ENCODE measurements at places on chromosomes 3 and 15.

DNA sequence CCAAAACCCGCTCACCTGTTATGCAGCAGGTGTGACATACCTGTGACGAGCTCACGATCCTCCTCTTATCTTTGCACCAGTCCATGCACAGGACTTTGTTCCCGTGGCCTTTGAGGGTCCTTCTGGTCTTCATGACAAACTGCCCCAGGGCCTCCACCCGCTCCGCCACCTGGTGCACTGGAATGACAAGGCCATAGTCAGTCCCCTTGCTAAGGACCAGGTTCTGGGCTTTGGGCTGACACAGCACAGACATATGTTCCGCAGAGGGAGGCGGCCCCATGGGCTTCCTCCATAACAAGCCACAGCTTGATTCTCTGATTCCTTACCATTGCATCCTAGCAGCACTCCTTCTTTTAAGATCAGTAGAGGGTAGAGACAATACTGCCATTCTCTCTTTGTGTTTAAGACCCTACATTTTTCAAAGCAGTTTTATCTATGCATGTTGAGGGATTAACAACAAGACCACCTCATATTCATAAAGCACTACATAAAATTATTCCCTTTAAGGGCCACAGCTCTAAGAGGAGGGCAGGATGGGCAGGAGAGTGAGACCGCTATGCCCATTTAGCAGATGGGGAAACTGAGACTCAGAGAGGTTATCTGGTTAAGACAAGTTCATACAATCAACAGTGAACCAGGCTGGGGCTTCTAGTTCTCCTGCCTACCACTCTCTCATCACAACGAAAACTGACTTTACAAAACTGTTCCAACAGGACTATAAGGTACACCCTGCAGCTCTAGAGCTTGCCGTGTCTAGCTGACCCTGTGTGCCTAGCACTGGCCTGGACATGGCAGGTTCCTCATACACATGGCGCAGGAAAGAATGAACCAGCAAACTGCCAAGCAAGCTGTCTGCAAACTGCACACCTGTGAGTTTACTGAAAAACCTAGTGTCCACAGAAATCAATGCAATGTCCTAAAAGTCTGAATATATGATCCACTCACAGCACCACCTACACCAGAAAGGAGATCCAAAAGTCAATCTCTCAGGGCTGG is 37.0 kb downstream of the GNB5 start:
- no peak for DNase-seq

DNA sequence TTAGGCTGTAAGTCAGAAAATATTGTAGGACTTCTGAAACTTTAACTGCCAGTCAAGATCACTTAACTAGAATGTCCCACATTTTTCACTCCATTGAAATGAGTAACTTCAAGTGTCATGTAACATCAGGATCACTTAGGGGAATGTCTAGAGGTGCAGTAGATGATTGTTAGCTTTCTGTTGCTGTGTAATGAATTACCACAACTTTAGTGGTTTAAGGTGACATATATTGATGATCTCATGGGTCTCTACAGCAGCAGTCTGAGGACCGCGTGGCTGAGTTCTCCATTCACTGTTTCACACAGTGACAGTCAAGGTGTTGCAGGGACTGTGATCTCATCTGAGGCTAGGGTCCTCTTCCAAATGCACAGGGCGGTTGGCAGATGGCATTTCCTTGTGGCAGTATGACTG is 82.7 kb downstream of the SLC25A26 start:
- DNase-seq: peak; percentile 76

GRCh38 chr15:100714749-100715342 is 112.5 kb downstream of the ASB7 start:
- no peak for DNase-seq

DNA sequence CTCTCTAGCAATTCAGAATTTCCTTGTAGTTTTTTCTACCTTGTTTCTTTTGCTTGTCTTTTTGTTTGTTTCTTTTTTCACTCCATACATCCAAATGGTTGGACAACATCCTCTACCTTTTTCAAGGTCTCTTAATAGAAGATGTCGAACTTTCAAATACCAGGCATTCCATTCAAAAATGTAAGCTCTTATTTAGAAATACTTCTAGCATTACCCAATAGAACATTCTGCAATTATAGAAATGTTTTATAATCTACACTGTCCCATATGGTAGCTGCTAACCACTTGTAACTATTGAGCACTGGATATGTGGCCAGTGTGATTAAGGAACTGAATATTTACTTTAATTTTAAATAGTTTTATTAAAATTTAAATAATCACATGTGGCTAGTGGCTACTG is 196.2 kb upstream of the MRPL3 start:
- DNase-seq: no peak

- no peak for DNase-seq
These were observed 148.1 kb downstream of the WDR72 start for GRCh38 chr15:53611145-53611920.

- no peak for DNase-seq
These were observed 340.6 kb downstream of the PTPRG start for GRCh38 chr3:61901986-61902385.

DNA sequence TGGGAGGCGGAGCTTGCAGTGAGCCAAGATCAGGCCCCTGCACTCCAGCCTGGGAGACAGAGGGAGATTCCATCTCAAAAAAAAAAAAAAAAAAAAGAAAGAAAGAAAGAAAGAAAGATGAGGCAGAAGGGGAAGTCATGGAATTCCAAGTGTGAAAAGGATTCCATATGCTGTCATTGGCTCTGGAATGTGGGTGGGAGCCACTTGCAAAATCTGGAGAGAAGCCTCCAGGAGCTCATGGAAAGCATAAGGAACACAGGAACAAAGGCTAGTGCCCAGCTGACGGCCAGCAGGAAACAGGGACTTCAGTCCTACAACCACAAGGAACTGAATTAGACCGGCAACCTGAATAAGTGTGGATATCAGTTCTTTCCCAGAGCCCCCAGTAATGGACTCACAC is 12.5 kb upstream of the TRAK1 start:
- no peak for DNase-seq

GRCh38 chr3:67655364-67656121 is 1.1 kb upstream of the SUCLG2 start:
- DNase-seq: peak; percentile 87

GRCh38 chr15:78457101-78457500 is 19.1 kb downstream of the IREB2 start:
- DNase-seq: no peak

- DNase-seq: no peak
These were observed 46.6 kb downstream of the LARS2 start for GRCh38 chr3:45434996-45435395.

DNA sequence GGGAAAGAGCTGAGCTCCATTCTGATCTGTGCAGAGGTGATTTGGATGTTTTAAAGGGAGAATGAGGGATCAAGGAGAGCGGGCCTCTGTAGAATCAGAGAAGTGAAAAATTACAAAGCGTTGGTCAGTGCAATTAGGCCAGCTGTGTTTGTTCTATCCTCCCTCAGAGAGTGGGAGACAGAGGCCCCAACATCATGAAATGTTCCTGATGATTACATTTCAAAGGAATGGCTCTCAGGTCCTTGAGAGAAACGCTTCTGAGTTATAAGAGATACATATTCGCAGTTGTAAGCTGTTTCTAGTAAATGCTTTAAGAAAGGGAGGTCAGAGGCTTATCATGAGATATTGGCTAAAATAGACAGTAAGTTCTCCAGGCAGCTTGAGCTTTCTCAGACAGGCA is 15.7 kb upstream of the CAND2 start:
- no peak for DNase-seq

- DNase-seq: no peak
These were observed 17.1 kb downstream of the CACNA2D2 start for GRCh38 chr3:50486219-50486888.

GRCh38 chr3:42906848-42907183 is 874 bp downstream of the ZNF662 start:
- DNase-seq: no peak

- DNase-seq: no peak
These were observed 61.9 kb downstream of the WHAMM start for GRCh38 chr15:82871358-82871757.

GRCh38 chr15:58467722-58468423 is 36.1 kb downstream of the LIPC start:
- DNase-seq: no peak

DNA sequence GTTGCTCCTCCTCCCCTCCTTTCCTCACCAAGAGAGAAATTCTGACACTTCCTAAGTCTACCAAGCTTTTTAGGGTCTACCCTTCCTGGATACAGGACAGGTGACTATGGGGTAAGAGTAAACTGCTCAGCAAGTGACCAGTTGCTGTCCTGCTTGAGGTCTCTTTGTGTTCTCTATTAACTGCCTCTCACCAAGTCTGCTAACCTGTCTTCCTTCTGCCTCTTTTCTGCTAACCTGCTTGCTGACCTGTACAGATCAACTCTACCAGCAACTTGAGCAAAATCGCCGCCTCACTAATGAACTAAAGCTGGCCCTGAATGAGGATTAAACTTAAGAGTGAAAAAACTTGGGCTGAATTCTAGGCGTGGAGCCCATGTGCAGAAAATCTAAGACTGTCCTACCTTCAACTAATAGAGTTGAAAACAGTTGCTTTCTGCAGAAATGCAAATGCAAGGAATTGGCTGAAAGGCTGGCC is 27.1 kb downstream of the TPM1 start:
- DNase-seq: no peak

GRCh38 chr3:27571345-27571744 is 87.2 kb upstream of the SLC4A7 start:
- DNase-seq: no peak

- no peak for DNase-seq
These were observed 28.3 kb upstream of the STIMATE start for GRCh38 chr3:52925405-52926313.

- DNase-seq: no peak
These were observed 49.2 kb downstream of the RYK start for GRCh38 chr3:134201201-134202130.

DNA sequence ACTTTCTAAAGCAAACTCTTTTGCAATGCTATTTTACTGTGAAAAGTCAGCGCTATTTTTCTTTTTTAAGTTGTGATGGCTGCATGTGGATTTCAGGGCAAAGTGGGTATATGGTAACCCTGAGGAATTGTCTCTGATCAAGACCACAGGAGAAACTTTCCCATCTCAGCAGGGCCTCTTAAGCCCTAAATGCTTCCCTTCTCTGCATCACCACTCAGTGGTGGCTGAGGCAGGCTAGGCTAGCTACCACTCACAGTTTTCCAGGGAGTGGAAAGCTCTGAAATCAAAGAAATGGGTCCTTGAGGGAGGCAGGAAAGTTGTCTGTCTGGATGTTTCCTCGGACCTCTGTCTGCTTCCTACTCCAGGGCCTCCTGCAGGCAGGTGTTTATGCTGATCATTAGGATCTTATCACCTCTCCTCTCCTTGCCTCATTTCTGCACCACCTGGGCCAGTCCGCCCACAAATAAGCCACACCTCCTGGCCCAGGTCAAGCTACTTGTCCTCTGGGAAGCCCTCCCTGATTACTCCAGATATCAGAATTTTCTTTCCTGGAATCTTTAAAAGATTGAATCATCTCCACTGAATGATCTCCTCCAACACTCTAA is 37.0 kb downstream of the CEMIP start:
- DNase-seq: no peak

- DNase-seq: no peak
These were observed 30.2 kb downstream of the EIF4E3 start for GRCh38 chr3:71695000-71695482.

GRCh38 chr15:96184297-96184696 is 146.2 kb upstream of the NR2F2 start:
- DNase-seq: no peak

- no peak for DNase-seq
These were observed 95.4 kb downstream of the SRGAP3 start for GRCh38 chr3:9153904-9154619.

DNA sequence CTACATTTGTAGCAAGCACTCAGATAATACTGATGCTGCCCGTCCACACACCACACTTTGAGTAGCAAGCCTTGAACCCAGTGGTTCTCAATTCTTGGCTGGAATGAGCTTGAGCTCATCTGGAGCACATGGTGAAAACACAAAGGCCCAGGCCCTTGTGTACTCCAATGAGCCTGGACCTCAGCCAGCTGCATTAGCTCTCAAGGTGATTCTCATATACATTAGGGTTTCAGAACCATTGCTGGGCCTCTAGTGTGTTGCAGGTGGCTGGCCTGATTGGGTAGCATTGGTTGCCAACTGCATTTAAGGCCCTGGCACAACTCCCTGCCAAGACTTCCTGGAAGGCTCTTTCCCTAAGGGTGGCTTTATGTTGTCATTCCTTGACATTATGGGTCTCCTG is 23.4 kb upstream of the ZFAND6 start:
- no peak for DNase-seq

GRCh38 chr3:43316783-43317460 is 30.6 kb downstream of the SNRK start:
- DNase-seq: no peak

DNA sequence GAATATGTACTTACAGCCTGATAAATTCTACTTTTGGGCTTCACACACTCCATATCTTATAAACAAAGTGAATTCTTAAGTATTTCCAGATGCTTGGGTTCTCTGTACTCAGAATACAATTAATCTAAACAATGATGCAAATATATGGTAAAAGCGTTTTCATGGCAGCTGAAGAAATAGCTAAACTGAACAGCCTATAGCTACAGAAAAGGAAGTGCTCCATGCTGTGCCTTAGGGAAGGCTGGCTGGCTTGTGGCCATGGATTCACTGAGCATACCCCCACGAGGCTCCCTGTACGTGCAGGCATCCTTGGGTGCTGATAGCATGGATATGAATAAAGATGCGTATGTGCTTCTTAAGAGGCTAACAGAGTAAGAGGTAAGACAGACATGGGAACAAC is 264.0 kb downstream of the KLF13 start:
- no peak for DNase-seq

DNA sequence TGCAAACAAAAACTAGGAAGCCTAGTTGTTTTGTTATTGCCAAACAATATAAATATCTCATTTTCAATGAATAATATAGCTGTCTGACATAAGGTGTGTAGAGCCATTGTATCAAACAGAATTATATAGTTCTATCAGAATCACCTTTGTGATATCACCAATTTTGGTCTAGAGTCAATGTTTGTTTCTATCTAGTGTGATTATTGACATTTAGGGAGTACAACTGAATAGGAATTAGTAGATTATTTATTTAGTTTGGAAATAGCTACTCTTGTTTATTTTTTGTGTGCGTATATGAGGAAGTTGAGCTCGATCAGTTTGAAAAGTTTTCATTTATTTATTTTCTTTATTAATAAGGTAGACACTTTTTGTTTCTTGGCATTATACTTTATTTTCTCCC is 389.7 kb downstream of the NAALADL2 start:
- no peak for DNase-seq

GRCh38 chr15:56943403-56943802 is 25.0 kb downstream of the TCF12 start:
- no peak for DNase-seq

- DNase-seq: no peak
These were observed 938.4 kb downstream of the MCTP2 start for GRCh38 chr15:95169541-95170459.

DNA sequence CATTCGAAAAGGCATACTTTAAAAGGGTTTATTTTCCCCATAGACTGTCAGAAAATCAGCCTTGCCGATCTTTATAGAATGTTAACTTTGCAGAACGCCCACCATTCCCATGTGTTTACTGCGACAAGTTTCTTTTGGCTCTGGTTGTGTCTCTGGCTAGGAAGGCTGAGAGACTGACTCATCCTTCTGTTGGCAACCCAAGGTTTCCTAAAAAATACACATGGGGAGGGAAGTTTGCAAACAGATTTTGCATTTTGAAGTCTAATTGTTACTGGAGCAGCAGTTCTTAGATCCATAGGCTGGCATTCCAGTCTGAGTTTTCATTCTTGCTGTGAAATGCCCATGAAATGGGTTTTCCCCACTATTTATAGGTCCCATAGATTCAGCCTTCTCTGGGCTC is 37.9 kb upstream of the MINAR1 start:
- DNase-seq: no peak

- no peak for DNase-seq
These were observed 95.8 kb downstream of the ZPLD1 start for GRCh38 chr3:102530415-102531181.

- DNase-seq: no peak
These were observed 5.6 kb upstream of the TMEM45A start for GRCh38 chr3:100486808-100487207.

Measured in CD4-positive, alpha-beta T cell treated with Interleukin-21 for 1 hour (primary cell).